ENCODE measurements at places on chromosomes 6 and 20. TPM values are rescaled to one million over a fixed set of nuclear protein-coding genes. Genes with fewer than 3 reads are reported as not detected.

Gene SCUBE3
- 0.05 TPM for total RNA-seq

Gene BPIFA1
- total RNA-seq, result not detected

Gene CST4
- total RNA-seq, result not detected

Gene TCP11
- total RNA-seq, result not detected

Gene KHDC1L
- not detected for total RNA-seq

Gene SLC18B1
- 4.6 TPM for total RNA-seq

Gene ELOVL4
- total RNA-seq, result 1.5 TPM

Gene MCHR2
- not detected for total RNA-seq

All from A549 treated with Hydrocortisone at 1 μM for 4 hours (cell line).